GM12878 (cell line): ENCODE measurements at places on chromosomes 1 and 21.

DNA sequence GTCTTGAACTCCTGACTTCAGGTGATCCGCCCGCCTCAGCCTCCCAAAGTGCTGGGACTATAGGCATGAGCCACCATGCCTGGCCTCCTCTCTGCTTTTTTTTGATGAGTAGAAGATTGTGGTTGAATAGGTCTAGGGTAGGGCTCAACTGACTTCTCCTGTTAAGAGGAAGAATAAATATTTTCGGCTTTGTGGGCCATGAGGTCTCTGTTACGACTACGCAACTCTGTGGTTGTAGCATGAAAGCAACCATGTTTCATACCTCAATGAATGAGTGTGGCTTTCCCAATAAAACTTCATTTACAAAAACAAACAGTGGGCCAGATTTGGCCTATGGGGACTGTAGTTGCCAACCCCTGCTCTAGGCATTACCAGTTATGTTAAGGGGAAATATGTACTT lies 67.8 kb downstream of the NID1 start:
- H3K4me3 ChIP-seq: no peak overlapping the region
- H3K27ac ChIP-seq: peak overlapping the region; percentile 30; the same call in 1 of the 2 replicates
- peaks cover 58% of the 10 kb centered on the region for H3K4me1 ChIP-seq
- no peak for DNase-seq

- no peak for DNase-seq
- H3K4me1 ChIP-seq: peaks cover 20% of the 10 kb centered on the region
- no peak overlapping the region for H3K27ac ChIP-seq
- no peaks in the 10 kb centered on the region for H3K27me3 ChIP-seq
- H3K4me3 ChIP-seq: peak overlapping the region; percentile 39; the same call in 1 of the 2 replicates
Observed at GRCh38 chr1:31880957-31881687, 57.0 kb downstream of the PTP4A2 start.

DNA sequence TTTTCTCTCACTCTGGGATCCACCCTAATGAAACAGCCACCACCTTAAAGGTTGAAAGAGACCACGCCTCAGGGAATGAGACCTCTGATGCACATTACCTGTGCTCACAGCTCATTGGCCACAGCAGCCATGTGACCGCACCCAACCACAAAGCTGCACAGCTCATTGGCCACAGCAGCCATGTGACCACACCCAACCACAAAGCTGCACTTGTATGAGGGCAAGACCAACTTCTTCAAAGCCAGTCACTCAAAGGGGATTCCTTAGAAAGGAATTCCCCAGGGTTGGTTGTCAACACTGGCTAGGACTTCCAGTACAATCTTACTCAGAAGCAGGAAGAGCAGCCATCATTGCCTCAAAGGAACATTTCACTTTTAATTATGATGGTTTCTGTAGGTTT lies 43.6 kb upstream of the PDE9A start:
- peak; percentile 83 for DNase-seq
- H3K4me3 ChIP-seq: no peak overlapping the region
- no peaks in the 10 kb centered on the region for H3K36me3 ChIP-seq

GRCh38 chr1:52907068-52907811 lies 14.3 kb downstream of the ECHDC2 start:
- H3K4me3 ChIP-seq: no peak overlapping the region
- H3K27ac ChIP-seq: no peak overlapping the region
- no peaks in the 10 kb centered on the region for H3K4me1 ChIP-seq

DNA sequence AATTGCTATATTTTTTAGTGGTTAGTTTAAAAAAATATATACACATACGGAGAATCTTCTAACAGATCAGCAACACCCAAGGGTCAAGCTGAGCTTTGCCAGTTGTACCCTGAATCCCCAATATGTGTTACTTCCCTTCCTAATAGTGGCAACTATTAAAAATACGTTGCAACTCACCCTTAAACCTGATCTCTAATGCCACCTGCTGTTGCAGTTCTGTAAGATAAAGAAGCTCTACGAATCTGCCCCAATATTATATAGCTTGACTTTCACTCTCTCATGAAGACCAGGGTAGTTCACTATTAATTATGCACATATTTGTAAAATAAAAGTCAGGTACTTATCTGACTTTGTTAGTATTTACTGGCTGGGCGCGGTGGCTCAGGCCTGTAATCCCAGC lies 58.4 kb downstream of the ASH1L start:
- no peak overlapping the region for H3K4me3 ChIP-seq
- peaks cover 2% of the 10 kb centered on the region; the same call in 1 of the 2 replicates for H3K36me3 ChIP-seq
- DNase-seq: no peak
- peaks cover 27% of the 10 kb centered on the region for H3K4me1 ChIP-seq
- H3K27ac ChIP-seq: peak overlapping the region; percentile 38; the same call in 1 of the 2 replicates

DNA sequence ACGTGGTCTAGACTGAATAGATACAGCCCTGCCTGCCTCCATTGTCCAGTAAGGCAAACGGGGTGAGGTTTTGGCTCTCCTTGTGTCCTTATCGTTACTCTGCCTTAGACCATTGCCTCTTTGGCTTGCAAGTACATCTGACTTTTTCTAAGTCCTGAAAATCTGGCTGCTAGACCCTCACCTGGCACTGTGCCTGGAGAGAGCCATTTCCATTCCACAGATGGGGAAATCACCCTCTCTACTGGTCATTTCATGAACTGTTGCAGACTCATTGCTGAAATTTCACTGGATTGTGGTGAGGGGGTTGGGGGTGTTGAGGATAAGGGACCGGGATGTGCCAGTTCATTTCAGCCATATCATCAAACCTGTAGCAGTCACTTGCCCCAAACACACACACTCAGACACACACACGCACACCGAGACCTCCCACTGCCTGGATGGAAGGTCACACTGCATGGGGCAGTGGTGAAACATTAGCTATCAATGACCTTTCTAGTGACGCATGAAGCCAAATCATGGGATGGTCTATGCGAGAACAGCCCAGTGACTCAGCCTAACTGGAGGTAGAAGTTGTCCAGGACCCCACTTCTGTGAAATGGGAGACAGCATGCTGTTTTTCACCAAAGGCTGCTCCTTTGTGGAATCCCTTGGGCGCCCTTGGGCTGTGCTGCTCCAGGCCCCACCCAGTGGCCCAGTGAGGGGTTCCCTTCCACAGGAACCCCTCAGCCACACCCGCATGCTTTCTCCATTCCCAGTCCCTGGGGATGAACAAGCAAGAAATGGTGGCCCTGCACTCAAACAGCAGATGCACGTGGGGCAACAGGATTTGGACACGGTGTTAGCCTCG lies 34.9 kb upstream of the VASH2 start:
- H3K4me3 ChIP-seq: no peak overlapping the region
- H3K27me3 ChIP-seq: no peaks in the 10 kb centered on the region
- H3K4me1 ChIP-seq: peaks cover 13% of the 10 kb centered on the region
- no peaks in the 10 kb centered on the region for H3K36me3 ChIP-seq
- DNase-seq: no peak
- H3K27ac ChIP-seq: no peak overlapping the region

DNA sequence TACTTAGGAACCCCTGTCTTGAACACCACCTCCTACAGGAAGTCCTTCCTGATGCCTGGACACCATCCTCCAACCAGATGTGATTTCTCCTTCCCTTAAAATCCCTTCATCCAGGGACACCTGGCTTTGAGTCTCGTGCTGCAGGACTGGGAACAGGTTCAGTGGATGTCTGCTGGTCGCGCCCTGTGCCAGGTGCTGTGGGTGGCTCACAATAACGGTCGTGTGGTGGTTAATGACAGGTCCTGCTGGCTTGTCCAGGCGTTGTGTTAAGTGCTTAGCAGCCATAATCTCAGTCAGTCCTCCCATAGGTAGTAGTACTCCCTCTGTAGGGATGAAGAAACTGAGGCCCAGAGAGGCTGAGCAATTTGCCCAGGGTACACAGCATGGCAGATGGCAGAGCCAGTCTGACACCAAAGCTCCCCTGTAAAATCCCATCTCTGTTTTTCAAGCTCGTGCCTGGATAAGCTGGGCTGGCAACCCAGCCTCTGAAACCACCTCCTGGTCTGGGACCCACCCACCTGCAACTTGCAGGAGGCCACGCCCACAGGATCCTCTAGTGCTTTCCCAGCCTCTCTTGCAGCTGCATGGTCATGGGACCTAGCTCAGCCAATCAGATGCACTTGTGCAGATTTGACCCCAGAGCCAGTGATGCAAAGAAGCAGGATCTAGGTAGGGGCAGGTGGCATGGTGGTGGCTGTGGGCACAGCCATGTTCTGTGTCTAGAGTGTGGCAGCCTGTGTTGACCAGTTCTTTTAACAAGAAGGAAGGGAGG lies 106.0 kb upstream of the IFFO2 start:
- no peaks in the 10 kb centered on the region for H3K36me3 ChIP-seq
- no peaks in the 10 kb centered on the region for H3K27me3 ChIP-seq
- H3K27ac ChIP-seq: no peak overlapping the region
- no peak overlapping the region for H3K4me3 ChIP-seq

DNA sequence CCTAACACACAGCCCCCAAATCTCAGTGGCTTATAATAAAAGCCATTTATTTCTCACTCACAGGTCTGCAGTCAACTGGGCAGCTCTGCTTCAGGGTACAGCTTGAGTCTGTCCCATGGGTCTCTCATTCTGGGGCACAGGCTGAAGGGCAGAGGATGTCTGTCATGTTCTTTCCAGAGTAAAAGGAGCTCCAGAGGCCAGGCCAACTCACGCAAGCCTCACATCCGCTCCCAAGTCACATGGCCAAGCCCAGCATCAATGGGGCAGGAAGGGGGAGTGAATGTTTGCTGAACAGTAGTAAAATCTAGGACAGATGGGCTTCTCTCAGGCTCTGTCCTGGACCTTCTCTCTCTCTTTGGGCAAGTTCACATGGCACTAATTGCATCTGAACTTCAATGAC lies 7.1 kb upstream of the SSBP3 start:
- H3K4me1 ChIP-seq: peaks cover 18% of the 10 kb centered on the region
- H3K36me3 ChIP-seq: no peaks in the 10 kb centered on the region
- DNase-seq: no peak

DNA sequence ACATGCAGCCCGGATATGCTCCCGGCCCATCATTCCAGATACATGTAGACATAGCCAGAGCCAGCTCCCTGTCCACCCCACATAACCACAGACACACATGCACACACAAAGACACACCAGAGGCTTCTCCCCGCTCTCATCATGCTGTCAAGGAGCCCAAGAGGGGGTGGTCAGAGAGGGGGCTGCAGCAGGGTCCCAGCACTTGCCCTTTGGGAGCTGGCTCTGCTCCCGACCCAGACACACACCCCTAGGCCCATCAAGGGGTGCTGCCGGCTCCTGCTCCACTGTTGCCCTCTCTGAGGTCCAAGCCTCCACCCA lies 2.6 kb downstream of the PTAFR start:
- peaks cover 75% of the 10 kb centered on the region for H3K4me1 ChIP-seq
- peak overlapping the region; percentile 69 for H3K27ac ChIP-seq
- DNase-seq: no peak
- no peaks in the 10 kb centered on the region for H3K27me3 ChIP-seq

- no peak overlapping the region for H3K4me3 ChIP-seq
- no peak for DNase-seq
- H3K4me1 ChIP-seq: no peaks in the 10 kb centered on the region
- H3K27ac ChIP-seq: no peak overlapping the region
- peaks cover 26% of the 10 kb centered on the region for H3K36me3 ChIP-seq
- no peaks in the 10 kb centered on the region for H3K27me3 ChIP-seq
Observed at GRCh38 chr1:11187931-11188330, 1.2 kb upstream of the ANGPTL7 start.

DNA sequence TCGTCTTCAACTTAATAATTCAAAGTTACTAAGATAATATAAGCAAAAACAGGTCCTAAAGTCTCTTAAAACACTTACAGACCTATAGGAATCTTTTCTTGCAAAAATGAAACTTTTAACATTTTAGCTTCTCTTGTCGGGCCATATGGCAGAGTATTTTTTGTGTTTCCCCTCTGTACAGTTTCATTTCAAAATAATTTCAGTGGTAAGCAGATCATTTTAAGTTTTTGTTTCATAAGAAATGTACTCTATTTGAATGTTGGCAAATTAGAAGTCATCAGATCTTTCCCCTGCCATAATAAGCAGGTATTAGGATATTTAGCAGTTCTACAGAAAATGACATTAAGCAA lies 37.9 kb downstream of the RGL1 start:
- H3K36me3 ChIP-seq: peaks cover 8% of the 10 kb centered on the region; the same call in 1 of the 2 replicates
- H3K4me1 ChIP-seq: peaks cover 46% of the 10 kb centered on the region
- no peak for DNase-seq
- no peaks in the 10 kb centered on the region for H3K27me3 ChIP-seq
- H3K4me3 ChIP-seq: peak overlapping the region; percentile 12
- H3K27ac ChIP-seq: peak overlapping the region; percentile 99

DNA sequence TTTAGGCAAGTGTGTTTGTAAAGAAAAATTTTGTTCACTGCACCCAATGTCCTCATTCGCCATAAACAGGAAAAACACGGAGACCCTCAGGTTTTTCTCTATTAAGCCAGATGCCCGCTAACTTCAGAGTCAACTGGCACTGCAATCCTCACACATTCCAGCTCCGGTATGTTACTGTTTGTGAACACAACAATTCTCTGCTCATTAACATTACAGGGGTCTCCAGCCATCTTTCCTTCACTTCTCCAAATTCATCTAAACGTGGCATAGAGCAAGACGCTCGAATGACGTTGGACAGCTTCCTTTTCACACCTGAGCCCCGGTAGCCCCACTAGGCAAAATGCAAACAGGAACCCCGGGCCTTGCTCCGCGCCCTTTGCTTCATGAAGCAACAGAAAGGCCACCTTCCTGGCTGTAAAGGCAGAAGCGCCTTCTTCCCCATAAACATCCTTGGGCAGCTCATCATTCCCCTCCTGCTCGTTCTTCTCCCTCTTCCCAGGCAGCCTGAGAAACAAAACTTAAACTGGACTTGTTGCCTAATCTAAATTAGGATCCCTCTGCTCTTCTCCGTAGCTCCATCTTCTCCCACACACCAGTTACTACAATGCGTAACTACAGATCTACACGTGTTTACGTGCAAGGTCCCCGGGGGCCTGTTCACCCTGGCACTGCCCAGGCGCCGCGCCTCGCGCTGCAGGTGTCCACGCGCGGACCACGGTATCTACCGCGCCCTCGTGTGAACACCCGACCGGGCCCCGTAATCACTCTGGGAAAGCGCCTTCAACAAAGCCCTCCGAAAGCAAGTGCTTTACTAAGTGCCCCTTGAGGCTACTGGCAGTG lies 1.2 kb downstream of the LBR start:
- peaks cover 10% of the 10 kb centered on the region for H3K36me3 ChIP-seq
- H3K27ac ChIP-seq: peak overlapping the region; percentile 96
- no peak for DNase-seq
- H3K4me1 ChIP-seq: peaks cover 19% of the 10 kb centered on the region
- peak overlapping the region; percentile 80 for H3K4me3 ChIP-seq

DNA sequence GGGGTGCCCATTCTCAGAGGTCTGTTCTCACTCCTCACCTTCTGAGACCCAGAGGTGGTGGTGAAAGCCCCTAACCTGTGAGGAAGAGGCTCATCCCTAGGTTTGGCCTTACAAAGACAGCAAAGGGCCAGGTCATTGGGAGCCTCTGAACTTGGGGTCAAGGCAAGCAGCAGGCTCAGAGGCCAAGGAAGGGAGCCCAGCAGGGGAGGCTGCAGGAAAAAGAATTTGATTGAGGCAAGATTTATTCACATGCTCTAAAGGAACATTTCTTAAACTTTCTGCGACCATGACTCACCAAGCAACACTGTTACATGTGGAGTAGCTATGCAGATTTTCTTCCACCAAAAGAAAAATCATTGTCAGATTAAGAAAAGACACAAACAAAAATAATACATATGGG lies 132.5 kb upstream of the SYT6 start:
- no peak for DNase-seq
- no peaks in the 10 kb centered on the region for H3K27me3 ChIP-seq
- no peaks in the 10 kb centered on the region for H3K36me3 ChIP-seq
- no peaks in the 10 kb centered on the region for H3K4me1 ChIP-seq
- H3K27ac ChIP-seq: no peak overlapping the region

GRCh38 chr1:228734881-228735801 lies at the start of gene RHOU:
TSS of gene RHOU (plus strand) at chr1:228735479. CDS start at chr1:228735743, 264 bp downstream.
- no peaks in the 10 kb centered on the region for H3K4me1 ChIP-seq
- no peaks in the 10 kb centered on the region for H3K36me3 ChIP-seq
- no peak for DNase-seq
